ENCODE measurements at places on chromosomes 16 and 17. TPM values are rescaled to one million over a fixed set of nuclear protein-coding genes. Genes with fewer than 3 reads are reported as not detected.

DNA sequence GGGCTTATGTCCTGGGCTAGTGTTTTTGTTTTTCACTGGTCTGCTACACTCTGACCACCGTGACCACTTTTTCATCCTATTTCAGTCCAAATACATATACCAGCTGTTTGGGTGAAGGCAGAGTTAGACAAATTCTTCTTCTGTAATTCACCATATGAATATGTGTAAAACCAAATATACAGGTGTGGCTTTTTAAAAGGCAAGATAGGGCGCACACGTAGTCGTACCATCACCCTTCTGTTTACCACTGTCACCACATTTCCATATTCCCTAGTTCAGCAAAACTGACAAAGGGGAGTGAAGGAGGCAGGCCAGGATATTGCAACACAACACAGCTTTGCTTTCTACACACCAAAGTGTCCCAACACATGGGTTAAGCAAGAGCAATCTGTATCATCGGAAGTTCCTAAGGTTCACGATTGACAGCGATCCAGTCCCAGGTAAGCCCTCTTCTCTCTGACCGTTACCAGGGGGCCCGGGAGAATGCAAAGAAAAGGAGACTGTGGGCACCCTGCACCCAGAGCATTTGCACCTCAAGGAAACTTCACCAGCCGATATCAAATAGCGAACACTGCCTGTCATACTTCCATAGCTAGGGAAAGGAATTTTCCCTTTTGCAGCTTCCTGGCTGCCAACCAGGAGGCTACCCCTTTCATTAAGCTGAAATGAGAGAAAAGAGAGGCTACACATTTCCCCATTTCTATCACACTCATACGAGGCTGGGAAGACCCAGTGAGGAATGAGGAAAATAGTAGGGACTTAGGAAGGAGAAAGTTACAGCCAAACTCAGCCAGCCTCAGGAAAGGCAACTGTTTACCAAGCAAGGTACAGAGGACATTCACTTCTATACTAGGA is 23.1 kb downstream of the CREBBP start:
- ATAC-seq, result peak; percentile 35

- ATAC-seq, result no peak
Observed at GRCh38 chr16:13298666-13299065, 397.3 kb downstream of the SHISA9 start.

GRCh38 chr17:78341559-78342448 is 18.1 kb downstream of the SOCS3 start:
- ATAC-seq, result peak; percentile 56

DNA sequence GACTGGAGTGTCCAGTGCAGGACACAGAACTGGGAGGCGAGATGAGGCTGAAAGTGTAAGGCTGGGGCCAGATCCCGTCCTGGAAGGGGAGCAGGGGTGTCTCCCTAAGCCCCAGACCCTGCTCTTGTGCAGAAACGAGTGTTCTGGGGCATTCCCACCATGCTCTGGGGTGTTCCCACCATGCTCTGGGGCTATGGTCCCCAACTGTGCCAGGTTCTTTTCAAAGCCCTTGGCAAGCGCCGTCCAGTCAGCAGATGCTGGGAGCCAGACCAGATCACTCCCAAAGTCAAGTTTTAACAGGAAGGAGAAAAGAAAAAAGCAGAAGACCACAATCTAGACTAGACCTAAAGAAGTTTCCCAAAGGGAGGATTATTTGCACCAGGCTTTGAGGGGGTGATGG is 2.5 kb downstream of the TAX1BP3 start:
- no peak for ATAC-seq

DNA sequence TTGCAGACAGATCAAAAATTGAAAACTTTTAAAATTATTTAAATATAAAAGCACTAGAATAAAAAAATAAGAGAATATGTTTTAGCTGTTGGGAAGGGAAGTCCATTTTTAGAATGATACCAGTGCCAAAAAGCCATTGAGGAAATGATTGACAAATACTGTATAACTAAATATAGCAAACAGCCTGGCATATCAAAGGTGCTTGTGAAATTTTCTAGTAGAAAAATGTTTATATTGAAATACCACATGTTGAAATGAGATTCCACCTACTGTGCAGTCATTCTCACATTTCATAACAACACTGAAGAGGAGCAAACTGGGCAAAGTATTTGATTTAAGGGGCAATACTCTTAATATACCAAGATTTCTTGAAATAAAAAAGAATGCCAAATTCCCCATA is 183.5 kb downstream of the PHKB start:
- no peak for ATAC-seq

WNT9B gene
- total RNA-seq, result 0.14 TPM
